AML-193 (cell line): ENCODE measurements at places on chromosomes 5 and 9.
A peak's percentile ranks its signal among the peaks of the same experiment; 100 is the strongest.

DNA sequence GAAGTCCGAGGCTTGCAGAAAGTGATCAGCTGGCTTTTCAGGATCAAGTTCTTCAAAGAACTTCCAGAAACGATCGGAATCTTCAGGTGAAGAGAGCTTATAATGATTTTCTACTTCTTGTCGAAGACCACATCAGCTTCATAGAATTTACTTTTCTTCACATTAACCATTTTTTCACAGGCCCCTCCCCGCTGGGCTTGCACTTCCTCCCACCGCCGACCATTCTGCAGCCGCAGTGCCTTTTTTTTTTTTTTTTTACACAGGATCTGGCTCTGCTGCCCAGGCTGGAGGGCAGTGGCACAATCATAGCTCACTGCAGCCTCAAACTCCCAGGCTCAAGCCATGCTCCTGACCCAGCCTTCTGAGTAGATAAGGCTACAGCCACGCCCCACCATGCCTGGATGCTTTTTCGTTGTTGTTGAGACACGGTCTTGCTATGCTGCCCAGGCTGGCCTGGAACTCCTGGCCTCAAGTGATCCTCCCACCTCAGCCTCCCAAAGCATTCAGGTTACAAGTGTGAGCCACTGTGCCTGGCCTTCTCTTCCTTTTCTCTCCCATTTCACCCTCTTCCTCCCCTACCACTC is 15.3 kb upstream of the RNF130 start:
- no peak for DNase-seq

DNA sequence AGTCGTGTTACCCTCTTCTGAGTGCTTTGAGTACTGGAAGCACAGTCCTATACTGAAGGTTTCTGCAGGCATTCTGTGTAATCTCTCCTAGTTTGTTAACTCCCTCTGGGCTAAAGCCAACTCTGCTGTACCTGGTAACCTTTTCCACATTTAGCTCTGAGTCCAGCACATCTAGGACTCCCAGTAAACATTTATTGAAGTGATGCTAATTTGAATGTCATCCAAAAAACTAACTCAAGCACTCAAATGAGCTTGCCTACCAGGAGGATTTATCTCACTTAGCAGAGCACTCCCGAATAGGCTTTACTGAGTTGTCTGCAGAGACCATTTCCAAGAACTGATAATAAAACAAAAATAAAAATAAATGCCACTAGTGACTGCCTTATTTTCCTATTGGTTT is 79.5 kb upstream of the NFIB start:
- no peak for DNase-seq

GRCh38 chr5:89377767-89378455 is 494.9 kb upstream of the MEF2C start:
- no peak for DNase-seq

DNA sequence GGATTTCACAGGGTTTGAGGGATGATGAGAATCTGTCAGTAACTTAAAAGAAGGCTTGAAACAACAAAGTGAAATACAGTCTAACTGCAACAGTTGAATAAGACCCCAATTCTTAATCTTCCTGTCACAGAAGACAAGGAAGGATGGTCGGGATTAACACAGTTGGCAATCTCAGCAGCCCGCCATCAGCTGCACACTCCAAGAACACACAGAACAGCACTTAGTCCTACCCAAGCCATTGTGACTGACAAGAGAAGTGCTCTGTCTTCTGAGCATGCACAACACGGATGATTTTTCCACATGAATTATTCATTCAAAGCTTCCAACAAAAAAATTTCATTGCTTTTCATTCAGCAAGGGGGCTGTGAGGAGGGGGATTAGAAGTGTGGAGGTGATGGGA is 576.1 kb downstream of the TLE4 start:
- no peak for DNase-seq

GRCh38 chr9:121857928-121858327 is 206.5 kb downstream of the DAB2IP start:
- no peak for DNase-seq

GRCh38 chr9:90552317-90552716 is 90.3 kb downstream of the DIRAS2 start:
- no peak for DNase-seq

DNA sequence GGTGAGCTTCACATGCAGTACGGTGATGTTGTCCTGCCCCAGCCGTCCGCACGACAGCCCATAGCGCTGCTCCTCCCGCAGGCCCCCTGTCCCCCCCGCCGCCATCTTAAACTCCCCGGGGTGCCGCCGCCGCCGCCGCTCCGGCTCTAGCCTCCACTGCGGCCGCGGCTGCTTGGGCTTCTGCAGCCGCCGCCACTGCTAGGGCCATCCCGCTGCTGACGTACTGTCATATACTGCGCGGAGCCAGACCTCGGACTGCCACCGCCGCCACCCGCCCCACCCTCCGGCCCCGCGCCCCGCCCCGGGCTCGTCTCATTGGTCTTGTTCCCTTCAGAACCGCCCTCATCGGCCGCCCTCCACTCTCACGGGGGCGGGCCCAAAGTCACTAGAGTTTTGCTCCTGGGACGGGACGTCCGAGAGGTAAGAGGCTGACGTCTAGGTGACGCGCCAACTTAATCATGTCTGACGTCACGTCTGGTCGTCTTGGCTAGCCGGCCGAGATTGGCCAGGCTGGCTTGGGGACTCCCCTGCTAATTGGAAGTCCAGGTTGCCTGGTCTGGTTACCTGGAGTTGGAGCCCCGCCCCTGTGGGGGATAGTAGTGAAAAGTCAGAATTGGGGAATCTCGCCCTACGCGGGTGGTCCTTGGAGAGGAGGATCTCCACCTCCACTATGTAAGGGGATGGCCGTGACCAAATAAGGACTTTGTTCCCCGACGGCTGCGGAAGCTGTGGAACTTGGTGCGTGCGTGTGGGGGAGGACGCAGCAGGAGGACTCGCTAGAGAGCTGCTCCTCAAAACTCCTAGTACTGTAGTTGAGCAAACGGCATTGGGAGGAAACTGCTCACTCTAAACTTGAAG is at the start of gene ELL2:
Gene ELL2, minus strand, starts transcription at position 235 of the 858 bp plus-strand sequence. Its CDS starts 130 bp downstream, at position 105.
- peak; percentile 93 for DNase-seq

- DNase-seq, result no peak
Measured at GRCh38 chr5:151734064-151734408, 24.4 kb downstream of the ATOX1 start.

DNA sequence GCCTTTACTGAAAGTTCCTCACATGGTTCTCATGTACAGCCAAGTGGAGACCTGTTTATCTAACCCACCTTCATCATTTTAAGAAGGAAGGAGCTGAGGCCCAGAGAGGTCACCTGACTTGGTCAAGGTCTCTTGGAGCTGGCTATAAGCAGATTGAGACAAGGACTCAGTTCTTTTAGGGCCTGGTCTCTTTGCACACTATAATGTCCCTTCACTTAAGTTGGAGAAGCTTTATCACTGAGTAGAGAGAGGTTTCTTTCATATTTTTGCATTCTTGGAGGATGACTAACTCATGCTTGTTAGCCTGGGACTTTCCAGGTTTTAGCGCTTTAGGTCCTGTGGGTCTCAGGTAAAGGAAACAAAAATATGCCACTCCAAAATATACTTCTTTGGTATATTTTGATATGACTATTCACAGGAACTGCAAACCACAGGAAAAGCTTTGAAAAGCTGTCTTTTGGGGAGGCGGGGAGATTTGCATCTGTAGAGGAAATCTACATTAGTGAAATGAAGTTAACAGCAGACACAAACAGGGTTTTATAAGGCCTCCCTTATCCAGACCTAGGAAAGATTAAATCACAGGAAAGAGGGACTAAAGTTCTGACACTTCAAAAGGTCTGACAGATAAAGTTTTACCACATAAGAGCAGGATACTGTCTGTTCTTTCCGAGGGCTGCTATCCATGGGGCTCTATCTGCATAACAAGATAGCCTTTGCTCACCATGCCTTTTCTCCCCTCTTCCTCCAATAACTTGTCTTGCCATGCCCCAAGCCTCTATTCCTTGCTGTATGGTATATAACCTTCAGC is 95.8 kb upstream of the ANKRD55 start:
- no peak for DNase-seq

- no peak for DNase-seq
Measured at GRCh38 chr9:17272536-17272935, 137.7 kb downstream of the CNTLN start.

DNA sequence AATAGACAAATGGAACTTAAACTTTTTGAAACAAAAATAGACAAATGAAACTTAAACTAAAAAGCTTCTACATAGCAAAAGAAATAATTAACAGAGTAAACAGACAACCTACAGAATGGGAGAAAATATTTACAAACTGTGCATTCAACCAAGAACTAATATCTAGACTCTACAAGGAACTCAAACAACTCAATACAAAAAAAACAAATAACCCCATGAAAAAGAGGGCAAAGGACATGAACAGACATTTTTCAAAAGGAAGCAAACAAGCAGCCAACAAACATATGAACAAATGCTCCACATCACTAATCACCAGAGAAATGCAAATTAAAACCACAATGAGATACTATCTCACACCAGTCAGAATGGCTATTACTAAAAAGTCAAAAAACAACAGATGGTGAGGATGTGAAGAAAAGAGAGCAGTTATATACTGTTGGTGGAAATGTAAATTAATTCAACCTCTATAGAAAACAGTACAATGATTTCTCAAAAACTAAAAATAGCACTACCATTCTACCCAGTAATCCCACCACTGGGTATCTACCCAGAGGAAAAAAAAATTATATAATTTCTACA is 170.8 kb upstream of the RGMB start:
- no peak for DNase-seq
